ENCODE measurements at places on chromosomes 1 and 21.
A peak's percentile ranks its signal among the peaks of the same experiment; 100 is the strongest.

DNA sequence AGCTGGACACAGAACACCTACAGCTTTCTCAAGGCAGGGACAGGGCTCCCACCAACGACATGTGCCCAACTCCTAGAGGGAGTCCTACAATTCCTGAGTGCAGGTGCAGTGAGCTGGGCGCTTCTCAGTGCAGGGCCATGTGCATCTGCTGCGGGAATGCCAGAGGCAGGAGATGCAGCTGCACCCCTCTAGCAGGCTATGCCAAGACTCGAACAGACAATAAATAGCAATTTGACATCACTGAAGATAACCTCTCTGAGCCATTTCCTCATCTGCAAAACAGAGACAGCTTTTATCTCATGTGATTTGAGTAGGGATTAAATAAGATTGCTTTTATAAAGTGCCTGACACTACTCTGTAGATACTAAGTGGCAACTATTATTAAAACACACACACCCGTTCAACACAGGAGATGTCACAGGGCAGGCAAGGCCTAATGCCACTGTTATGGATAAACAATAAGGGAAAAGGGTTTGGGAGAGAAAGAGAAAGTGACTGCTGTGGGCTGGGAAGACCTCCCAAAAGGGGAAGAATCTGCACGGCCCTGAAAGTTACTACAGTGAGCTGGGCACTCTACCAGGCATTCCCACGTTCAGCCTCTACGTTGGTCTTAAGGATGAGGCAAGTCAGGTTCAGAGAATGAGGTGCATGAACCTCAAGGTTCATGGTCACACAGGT, 5.7 kb downstream of the SLC9A1 start:
- no peak for DNase-seq

GRCh38 chr1:162200096-162200847, 130.8 kb downstream of the NOS1AP start:
- DNase-seq, result no peak

DNA sequence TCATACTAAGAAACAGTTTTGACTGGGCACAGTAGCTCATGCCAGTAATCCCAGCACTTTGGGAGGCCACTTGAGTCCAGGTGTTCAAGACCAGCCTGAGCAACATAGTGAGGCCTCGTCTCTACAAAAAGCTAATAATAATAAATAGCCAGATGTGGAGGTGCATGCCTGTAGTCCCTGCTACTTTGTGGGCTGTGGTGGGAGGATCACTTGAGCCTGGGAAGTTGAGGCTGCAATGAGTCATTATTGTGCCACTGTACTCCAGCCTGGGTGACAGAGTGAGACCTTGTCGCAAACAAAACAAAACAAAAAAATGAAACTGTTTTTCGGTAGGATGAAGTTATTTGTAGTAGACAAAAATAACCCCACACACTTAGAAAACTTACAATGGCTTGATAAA, 19.0 kb upstream of the OLFM3 start:
- DNase-seq, result no peak

GRCh38 chr1:48916130-48917069, 139.7 kb upstream of the BEND5 start:
- no peak for DNase-seq

DNA sequence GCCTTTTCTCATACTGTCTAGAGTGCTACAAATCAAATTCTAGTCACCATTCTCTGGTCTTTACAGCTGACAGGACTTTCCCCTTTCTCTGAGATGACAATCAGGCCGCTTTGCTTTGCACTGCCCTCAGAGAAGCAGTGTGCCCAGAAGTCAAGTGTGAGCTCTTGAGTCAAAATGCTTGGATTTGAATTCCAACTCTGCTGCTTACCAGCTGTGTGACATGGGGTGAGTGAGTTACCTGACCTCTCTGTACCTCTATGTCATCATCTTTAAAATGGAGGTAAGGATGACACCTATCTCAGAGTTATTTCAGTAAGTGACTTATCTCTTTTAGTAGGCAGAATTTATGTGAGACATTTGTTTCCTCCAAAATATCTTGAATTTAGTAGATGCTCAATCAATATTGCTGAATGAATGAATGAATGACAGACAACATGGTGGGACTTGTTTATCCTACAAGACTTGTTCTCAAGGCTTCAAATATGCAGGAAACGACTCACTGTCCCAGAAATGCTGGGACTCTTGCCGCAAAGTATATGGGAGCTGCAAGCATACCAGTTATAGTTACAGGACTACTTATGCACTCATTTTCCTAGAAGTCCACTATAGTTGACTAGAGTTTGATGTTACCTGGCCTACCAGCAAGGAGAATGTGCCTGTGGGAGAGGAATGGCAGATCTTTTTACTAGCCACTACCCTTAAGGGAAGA, 38.1 kb upstream of the A3GALT2 start:
- DNase-seq, result no peak

- peak; percentile 35 for DNase-seq
These were observed 15.0 kb upstream of the F5 start for GRCh38 chr1:169601096-169601881.

DNA sequence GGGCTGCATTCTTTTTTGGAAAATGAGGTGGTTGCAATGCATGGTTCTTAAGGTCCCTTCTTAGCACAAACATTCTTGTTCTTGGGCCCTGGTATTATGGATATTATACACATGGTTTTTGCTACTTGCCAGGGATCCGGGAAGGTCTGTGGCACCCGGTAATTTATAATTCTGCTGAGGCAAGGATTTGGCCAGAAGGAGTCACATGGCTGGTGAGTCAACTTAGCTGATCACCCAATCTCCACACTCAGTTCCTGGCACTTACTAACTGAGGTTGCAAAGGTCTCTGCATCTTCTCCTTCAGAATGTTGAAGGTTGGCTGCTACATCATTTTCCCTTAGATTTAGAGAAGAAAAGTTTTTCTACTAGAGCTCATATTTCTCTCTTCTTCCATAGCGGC, 112.5 kb downstream of the ROR1 start:
- DNase-seq, result no peak

Data from KG1 (cell line).